Immature natural killer cell (primary cell): ENCODE measurements at places on chromosomes 7 and 10. TPM values are rescaled to one million over a fixed set of nuclear protein-coding genes. Genes with fewer than 3 reads are reported as not detected.

DNA sequence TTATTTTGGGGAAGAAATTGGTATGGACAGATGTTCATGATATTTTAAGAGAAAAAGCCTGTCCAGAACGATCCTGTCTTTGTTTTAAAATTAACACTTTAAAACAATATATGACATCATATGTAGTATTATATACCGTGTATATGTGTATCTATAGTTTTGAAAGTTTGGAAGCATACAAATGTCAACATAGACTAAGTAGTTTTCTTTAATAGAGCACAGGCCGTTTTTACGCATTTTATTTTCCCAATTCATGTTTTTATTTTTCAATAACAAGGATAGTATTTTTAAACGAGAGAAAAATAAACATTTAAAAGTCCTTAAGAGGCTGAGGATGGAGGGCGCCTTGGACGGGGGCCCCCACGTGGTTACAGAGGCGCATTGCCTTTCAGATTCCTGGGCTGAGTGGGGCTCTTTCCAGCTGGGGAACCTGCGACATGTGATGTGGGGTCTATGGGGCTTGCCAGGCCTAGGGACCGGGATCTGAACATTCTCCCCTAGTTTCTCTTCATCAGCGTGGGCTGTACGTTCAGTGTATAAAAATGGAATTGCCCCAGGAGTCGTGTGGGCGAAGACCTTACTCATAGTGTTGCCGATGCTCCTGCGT, 127.8 kb upstream of the ZNF746 start:
- peak overlapping the region; percentile 75 for H3K4me3 ChIP-seq
- peak; percentile 48 for DNase-seq
- H3K4me1 ChIP-seq, result peaks cover 42% of the 10 kb centered on the region

- no peak overlapping the region for H3K27ac ChIP-seq
- H3K36me3 ChIP-seq, result peaks cover 3% of the 10 kb centered on the region
- DNase-seq, result no peak
- H3K4me1 ChIP-seq, result no peaks in the 10 kb centered on the region
- H3K27me3 ChIP-seq, result peaks cover 1% of the 10 kb centered on the region
Measured at GRCh38 chr7:156820445-156821063, 72.4 kb downstream of the LMBR1 start.

GRCh38 chr10:116408719-116409118, 18.9 kb upstream of the PNLIPRP3 start:
- no peaks in the 10 kb centered on the region for H3K27me3 ChIP-seq
- H3K27ac ChIP-seq, result no peak overlapping the region
- no peak for DNase-seq
- no peaks in the 10 kb centered on the region for H3K4me1 ChIP-seq
- no peaks in the 10 kb centered on the region for H3K36me3 ChIP-seq

DNA sequence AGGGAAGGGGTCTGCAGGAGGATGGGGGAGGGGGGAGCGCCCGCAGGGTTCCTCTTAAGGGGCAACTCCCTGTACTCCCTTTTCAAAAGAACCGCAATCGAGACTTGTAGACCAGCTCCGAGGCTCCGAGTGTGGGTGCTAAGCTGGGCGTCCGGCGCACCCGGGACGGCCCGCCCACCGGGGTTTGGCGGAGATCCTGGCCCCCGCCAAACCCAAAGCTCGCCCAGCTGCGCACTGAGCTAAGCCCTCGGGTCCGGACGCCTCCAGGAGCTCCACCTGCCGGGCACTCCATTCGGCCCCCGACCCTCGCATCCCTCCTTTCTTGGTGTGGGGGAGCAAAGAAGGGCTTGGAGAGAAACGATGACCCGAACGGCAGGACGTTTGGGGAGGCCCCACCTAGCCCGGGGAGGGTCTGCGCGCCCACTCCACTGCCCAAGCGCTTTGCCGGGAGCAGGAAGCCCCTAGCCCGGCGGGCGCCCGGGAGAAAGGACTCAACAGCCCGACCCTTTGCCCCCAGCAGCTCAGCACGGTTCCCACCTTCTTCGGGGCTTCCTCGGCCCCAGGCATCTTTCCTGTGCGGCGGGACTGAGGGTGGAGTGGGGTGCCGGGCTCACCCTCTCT, 651 bp downstream of the AFAP1L2 start:
- H3K36me3 ChIP-seq, result no peaks in the 10 kb centered on the region
- H3K27me3 ChIP-seq, result peaks cover 18% of the 10 kb centered on the region
- no peak overlapping the region for H3K27ac ChIP-seq
- H3K4me3 ChIP-seq, result peak overlapping the region; percentile 46
- H3K4me1 ChIP-seq, result peaks cover 6% of the 10 kb centered on the region

DNA sequence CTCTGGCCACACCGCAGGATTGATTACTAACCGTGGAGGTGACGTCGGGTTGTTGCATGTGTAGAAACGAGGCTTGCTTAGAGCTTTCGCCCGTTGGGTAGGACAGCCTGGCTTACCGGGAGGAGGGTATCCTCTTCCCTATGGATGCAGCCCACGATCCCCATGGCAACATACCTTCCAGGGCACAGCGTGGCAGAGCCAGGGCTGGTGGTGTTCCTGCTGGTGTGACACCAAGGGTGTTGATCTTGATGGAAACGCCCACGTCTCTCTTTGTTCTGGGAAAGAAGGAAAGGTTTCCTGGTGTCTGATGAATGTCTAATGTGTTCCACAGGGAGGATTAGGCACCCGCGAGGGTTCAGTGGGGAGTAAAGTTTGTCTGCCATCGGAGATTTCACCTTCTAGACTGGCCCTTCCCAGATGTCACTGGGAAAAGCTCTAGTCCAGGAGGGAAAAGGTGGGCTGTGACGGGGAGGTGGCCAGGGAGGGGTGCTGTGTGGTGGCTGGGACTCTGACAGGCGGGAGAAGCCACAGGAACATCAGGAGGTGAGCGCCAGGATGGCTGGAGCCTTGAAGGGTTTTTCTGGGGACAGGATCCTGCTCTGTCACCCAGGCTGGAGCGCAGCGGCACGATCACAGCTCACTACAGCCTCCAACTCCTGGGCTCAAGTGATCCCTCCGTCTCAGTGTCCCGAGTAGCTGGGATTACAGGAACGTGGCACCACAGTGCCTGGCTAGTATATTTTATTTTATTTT, 102.1 kb downstream of the CUX1 start:
- no peak overlapping the region for H3K27ac ChIP-seq
- no peak for DNase-seq
- H3K4me1 ChIP-seq, result peaks cover 7% of the 10 kb centered on the region
- peaks cover 7% of the 10 kb centered on the region for H3K36me3 ChIP-seq
- no peak overlapping the region for H3K4me3 ChIP-seq

Gene FEZF1
- polyA plus RNA-seq, result not detected

GRCh38 chr10:124313374-124313773, 105.3 kb downstream of the OAT start:
- no peaks in the 10 kb centered on the region for H3K4me1 ChIP-seq
- DNase-seq, result no peak
- no peak overlapping the region for H3K4me3 ChIP-seq
- H3K27me3 ChIP-seq, result peaks cover 3% of the 10 kb centered on the region

DNA sequence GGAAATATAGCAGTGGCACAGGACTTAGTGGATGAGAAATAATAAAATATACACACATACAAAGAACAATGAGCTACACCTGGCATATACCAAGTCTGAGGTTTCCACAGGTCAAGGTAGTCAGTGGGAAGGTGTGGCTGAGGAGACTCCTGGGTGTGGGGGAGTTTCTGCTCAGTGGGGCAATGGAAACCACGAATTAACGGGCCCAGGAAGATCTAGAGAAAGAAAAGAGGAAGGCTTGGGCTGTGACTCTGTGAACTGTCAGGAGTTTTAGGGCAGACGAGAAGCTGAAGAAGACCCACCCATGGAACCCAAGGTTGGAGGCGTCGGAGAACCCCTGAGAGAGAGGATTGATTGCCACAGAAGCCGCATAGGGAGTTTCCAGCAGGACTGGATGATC, 196.5 kb downstream of the HERPUD2 start:
- H3K4me1 ChIP-seq, result no peaks in the 10 kb centered on the region
- peaks cover 4% of the 10 kb centered on the region for H3K27me3 ChIP-seq
- no peak overlapping the region for H3K27ac ChIP-seq
- DNase-seq, result no peak

DNA sequence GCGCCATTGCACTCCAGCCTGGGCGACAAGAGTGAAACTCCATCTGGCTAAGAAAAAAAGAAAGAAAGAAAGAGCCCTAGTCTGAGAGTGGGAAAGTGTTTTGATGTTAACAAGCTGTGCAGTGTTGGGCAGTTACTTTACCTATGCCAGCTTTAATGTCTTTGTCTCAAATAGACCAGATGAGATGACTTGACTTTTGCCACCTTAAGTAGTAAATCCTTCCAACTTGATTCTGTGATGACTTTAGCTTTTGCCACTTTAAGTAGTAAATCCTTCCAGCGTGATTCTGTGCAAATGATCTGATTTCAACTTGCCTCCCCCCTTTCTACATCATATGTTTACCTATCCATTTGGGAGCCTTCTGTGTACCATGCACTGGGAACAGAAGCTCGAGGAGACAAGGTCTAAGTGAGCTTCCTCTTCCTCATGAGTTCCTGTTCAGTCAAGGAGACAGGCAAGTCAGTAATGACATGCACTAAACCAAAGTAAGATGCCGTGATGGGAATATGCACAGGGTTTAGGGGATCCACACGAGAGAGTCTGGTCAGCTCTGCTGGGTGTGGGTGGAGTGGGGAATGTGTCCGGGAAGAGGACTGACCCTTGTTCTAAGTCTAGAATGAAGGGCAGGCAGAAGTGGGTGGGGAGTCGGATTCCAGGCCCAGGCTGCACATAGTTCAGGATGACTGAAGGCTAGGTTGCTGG, 17.2 kb downstream of the INPP5F start:
- H3K4me1 ChIP-seq, result peaks cover 15% of the 10 kb centered on the region
- H3K4me3 ChIP-seq, result no peak overlapping the region
- no peak overlapping the region for H3K27ac ChIP-seq
- no peaks in the 10 kb centered on the region for H3K36me3 ChIP-seq
- H3K27me3 ChIP-seq, result no peaks in the 10 kb centered on the region

Gene ARMC3
- polyA plus RNA-seq, result not detected

Gene GPR15LG
- polyA plus RNA-seq, result not detected

- peaks cover 19% of the 10 kb centered on the region for H3K36me3 ChIP-seq
- peak; percentile 42 for DNase-seq
- peak overlapping the region; percentile 88 for H3K27ac ChIP-seq
- H3K4me1 ChIP-seq, result peaks cover 64% of the 10 kb centered on the region
- peaks cover 4% of the 10 kb centered on the region for H3K27me3 ChIP-seq
- H3K4me3 ChIP-seq, result peak overlapping the region; percentile 88
Measured at GRCh38 chr10:61943674-61944378, 42.3 kb downstream of the ARID5B start.
